ENCODE measurements at places on chromosomes 16 and 17.

GRCh38 chr16:66746682-66747081, 4.7 kb downstream of the DYNC1LI2 start:
- DNase-seq: no peak

- DNase-seq: peak; percentile 7
These were observed at the start of gene ITGB4 for GRCh38 chr17:75720656-75721462. ITGB4 (plus strand) TSS chr17:75721459; CDS start chr17:75724704, 3,245 bp downstream.

- no peak for DNase-seq
These were observed 4.8 kb downstream of the IRX5 start for GRCh38 chr16:54935266-54935968.

- DNase-seq: no peak
These were observed 5.8 kb upstream of the GSE1 start for GRCh38 chr16:85607321-85607765.

DNA sequence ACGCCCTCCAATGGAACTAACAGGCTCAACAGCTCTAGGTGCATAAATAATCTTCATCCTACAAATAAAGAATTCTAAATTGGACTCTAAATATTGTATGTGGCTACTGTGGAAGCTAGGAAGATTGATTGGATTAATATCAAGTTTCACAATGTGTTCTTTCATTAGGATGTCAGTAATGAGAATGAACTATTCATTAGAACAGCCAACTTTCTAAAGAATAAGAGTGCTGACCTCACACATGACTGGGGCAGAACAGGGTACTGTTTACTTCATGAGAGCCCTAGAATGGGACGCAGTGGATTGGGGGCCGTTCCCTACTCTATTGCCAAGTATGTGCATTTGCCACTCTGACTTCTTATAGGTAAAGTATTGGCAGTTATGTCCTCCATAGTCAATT, 528.2 kb upstream of the RBFOX1 start:
- no peak for DNase-seq

Data from stimulated activated CD8-positive, alpha-beta memory T cell treated with anti-CD3 and anti-CD28 coated beads, Interleukin-15, amount 100 ng/mL, for 24 hours (primary cell).